ENCODE measurements at places on chromosomes 13 and 19.

- no peak for DNase-seq
Measured at GRCh38 chr19:1782521-1782920, 29.2 kb downstream of the ONECUT3 start.

DNA sequence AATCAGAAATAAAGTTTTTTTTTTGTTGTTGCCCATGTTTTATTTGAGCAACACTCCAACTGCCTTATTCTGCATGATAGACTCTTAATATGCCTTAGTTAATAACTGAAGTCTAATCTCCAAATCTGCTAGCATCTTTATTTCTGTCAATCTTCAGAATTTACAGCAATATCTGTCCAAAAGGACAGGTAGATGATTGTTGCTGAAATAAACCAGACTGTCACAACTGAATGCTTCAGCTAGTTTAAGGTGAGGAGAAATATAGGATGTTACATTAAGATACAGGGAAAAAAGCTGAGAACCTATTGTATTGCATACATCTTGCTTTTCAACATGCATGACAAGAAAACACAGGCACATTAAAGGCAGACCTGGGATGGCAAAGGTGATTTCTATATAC, 204.3 kb downstream of the SLITRK1 start:
- no peak for DNase-seq

DNA sequence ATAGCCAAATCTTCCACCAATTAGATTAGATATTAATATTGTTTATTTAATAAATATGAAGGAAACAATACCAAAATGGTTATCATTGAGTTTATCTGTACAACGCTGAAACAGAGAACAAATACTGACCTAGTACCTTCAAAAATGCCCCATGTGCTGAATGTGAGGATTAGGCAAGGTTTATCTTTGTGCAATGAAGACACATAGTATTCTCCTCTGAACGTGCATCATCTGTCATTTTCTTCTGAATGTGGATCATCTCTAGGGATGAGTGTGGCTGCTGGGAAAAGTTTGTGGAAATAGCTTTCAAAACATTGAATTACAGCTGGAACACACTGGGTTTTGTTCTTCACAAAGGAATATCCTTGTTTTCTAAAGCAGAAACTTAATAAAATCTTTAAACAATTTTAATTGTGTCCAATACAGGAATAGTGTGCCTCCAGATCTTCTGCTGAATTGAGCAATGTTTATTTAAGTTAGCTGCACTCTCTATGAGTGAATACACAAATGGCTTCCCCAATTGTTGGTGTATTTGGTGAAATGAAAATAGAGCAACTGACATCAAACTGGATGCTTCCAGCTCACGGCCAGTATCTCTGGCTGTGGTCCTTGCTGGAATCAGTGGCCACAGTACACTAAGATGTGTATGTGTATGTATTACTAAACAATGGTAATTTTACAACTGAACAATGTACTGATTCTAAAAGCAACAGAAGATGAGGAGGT, 6.7 kb downstream of the COL4A1 start:
- DNase-seq, result no peak

- no peak for DNase-seq
Measured at GRCh38 chr19:2164020-2164998, 576 bp downstream of the DOT1L start.

DNA sequence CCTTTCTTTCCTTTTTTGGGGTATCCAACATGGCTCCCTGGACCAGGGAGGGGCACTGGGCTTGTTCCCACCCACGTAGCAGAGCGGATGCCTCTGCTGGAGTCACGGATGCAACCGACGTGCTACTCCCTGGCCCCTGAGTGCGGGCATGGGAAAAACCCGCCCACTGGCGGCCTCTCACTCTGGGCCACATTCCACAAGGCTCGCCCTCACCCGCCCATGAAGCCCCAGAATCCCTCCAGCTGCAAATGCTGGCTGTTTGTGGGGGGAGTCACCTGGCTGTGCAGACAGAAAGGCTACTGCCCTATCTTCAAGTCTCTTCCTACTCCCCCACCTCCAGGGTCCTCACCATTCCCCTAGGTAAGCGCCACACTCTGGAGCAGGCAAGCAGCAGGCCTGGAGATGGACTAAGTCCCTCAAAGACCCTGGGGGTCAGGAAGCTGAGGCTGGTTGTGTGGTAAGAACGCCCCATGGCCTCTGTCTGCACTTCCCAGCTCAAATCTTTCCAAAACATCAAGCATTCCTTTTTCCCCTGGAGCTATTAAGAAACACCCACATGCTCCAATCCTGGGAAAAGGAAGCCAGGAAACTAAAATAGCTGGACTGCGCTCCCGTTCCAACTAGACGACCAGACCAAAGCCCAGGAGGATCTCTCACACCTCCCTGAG, 17.9 kb upstream of the EPHX3 start:
- peak; percentile 81 for DNase-seq

GRCh38 chr19:52451241-52451640, 2.1 kb upstream of the ZNF578 start:
- no peak for DNase-seq

DNA sequence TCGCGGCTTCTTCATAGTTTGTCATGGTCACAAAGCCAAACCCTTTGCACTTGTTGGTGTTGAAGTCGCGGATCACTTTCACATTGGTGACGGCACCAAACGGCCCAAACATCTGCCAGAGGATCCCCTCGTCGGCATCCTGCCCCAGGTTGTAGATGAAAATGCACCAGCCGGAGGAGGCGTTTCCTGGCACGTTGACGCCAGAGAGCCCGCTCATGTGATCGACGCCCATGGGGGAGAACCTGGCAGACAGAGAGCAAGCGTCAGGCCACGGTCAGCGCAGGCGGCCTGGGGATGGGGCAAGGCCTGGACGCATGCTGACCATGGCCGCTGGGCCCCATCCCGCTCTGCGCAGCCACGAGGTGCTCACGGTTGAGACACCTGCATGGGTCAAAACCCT, 20.1 kb upstream of the TIMM44 start:
- DNase-seq, result no peak

- no peak for DNase-seq
Measured at GRCh38 chr19:18481505-18482222, 40.2 kb downstream of the ELL start.

DNA sequence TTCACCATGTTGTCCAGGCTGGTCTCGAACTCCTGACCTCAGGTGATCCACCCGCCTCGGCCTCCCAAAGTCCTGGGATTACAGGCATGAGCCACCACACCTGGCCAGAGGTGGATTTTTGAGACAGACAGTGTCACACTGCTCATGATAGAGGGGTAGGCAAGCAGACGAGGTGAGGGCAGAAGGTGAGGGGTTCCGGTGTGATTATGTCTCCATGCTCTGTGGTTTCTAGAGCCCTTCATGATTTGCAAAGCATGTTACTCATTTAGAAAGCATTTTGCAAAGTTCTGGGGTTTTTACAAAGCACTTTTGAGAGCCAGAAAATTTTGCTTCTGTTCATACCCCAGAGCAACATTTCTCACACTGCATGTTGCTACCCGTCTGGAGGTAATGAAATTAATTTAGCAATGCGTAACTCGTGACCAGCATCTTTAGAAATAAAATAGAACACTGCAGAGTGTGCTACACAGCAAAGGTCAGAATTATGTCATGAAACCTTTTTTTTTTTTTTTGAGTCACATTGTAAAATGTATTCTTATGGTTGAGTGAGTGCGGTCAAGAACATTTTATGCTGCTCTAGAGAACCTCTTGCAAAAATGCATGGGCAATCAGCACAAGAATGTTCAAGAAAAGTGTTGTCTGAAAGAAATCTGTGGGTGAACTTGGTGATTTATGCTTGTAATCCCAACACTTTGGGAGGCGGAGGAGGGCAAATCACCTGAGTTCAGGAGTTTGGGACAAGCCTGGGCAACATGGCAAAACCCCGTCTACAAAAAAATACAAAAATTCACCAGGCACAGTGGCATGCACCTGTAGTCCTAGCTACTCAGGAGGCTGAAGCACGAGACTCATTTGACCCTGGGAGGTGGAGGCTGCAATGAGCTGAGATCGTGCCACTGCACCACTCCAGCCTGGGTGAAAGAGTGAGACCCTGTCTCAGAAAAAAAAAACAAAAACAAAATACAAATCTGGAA, 58.0 kb downstream of the MAP4K1 start:
- no peak for DNase-seq

- DNase-seq, result no peak
Measured at GRCh38 chr19:17790059-17790780, 4.7 kb upstream of the B3GNT3 start.

- DNase-seq, result no peak
Measured at GRCh38 chr13:32881074-32881776, 135.0 kb upstream of the KL start.
